ENCODE measurements at places on chromosomes 1 and 21.
A peak's percentile ranks its signal among the peaks of the same experiment; 100 is the strongest.

GRCh38 chr1:87329051-87329525 is 408 bp downstream of the LMO4 start:
- DNase-seq: peak; percentile 22

GRCh38 chr21:45990741-45991605 is 9.4 kb downstream of the COL6A1 start:
- no peak for DNase-seq

DNA sequence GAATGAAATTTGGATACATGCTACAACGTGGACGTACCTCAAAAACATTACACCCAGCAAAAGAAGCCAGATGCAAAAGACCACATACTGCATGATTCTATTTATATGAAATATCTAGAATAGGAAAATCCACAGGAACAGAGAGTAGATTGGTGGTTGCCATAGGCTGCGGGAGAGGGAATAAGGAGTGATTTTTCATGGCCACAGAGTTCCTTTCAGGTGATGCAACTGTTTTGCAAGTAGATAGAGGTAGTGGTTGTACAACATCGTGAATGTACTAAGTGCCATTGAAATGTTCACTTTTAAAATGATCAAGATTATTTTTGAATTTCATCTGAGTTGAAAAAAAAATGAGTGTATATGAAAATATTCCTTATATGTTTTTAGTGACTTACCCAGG is 115.3 kb upstream of the RUNX1 start:
- DNase-seq: no peak

DNA sequence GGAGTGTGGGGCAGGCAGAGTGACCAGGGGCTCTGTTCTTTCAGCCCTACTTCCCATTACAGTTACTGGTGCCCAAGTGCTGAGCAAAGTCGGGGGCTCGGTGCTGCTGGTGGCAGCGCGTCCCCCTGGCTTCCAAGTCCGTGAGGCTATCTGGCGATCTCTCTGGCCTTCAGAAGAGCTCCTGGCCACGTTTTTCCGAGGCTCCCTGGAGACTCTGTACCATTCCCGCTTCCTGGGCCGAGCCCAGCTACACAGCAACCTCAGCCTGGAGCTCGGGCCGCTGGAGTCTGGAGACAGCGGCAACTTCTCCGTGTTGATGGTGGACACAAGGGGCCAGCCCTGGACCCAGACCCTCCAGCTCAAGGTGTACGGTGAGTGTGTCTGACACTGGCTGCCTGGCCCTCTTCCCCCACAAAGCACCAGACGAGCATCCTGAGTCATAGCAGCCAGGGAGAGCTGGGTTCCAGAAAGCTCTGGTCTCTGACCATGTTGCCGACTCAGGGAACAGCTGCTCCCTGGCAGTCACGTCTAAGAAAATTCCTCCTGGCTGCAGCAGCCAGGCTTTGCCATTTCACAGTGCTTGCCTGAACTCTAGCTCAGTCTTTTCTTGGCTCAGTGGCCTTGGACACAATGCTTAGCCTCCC is 3.3 kb downstream of the SLAMF8 start:
- no peak for DNase-seq

DNA sequence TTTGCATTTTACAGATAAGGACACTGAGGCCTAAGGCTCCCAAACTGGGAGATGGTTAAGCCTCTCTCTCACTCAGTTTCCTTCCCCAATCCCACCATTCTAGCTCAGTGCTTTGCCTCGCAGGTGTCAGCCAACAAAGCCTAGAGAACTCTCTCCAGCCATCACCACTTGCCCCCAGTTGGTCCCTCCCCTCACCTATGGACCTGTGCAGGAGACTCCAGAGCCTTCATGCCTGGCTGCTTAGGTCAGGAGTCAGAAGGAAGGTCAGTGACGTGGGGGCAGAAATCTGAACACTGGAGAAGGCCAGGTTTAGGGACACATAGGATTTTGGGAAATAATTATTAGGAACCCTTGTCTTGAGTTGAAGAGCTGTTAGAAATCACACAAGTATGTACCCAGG is 295.3 kb downstream of the PTPRU start:
- peak; percentile 3 for DNase-seq

- DNase-seq: no peak
These were observed 20.3 kb downstream of the CD1B start for GRCh38 chr1:158311066-158311465.

DNA sequence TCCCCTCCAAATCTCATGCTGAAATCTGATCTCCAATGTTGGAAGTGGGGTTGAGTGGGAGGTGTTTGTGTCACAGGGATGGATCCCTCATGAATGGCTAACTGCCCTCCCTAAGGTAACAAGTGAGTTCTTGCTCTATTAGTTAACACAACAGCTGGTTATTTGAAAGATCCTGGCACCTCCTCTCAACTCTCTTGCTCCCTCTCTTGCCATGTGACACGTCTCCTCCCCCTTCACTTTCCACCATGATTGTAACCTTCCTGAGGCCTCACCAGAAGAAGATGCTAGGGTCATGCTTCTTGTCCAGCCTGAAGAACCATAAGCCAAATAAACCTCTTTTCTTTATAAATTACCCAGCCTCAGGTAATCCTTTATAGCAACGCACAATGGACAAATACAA is 28.5 kb downstream of the DENND2C start:
- DNase-seq: no peak

GRCh38 chr1:35637401-35637809 is 3.9 kb downstream of the PSMB2 start:
- DNase-seq: peak; percentile 32

- DNase-seq: peak; percentile 87
These were observed at the start of gene SNIP1 for GRCh38 chr1:37553927-37554808. Gene SNIP1 (minus strand): TSS chr1:37554293. CDS start chr1:37554229, 64 bp downstream.

- DNase-seq: no peak
These were observed 12.7 kb upstream of the HEYL start for GRCh38 chr1:39652105-39652504.

DNA sequence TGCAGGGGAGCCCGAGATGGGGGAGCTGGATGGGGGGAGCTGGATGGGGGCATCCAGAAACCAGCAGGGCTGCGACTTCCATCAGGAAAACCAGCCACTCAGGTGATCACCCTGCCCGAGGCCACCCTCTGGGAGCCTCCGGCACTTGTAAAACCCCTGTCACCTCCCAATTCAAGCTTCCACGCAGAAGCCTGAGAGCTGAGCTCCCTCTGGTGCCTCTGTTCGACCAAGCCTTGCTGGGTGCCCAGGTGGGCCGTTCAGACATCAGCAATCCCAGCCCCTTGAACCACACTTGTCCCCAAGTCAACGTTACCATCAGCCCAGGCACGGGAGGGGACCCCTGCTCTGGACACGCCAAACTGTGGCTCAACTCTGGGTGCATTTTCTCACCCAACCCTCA is 59.6 kb downstream of the MEGF6 start:
- no peak for DNase-seq

DNA sequence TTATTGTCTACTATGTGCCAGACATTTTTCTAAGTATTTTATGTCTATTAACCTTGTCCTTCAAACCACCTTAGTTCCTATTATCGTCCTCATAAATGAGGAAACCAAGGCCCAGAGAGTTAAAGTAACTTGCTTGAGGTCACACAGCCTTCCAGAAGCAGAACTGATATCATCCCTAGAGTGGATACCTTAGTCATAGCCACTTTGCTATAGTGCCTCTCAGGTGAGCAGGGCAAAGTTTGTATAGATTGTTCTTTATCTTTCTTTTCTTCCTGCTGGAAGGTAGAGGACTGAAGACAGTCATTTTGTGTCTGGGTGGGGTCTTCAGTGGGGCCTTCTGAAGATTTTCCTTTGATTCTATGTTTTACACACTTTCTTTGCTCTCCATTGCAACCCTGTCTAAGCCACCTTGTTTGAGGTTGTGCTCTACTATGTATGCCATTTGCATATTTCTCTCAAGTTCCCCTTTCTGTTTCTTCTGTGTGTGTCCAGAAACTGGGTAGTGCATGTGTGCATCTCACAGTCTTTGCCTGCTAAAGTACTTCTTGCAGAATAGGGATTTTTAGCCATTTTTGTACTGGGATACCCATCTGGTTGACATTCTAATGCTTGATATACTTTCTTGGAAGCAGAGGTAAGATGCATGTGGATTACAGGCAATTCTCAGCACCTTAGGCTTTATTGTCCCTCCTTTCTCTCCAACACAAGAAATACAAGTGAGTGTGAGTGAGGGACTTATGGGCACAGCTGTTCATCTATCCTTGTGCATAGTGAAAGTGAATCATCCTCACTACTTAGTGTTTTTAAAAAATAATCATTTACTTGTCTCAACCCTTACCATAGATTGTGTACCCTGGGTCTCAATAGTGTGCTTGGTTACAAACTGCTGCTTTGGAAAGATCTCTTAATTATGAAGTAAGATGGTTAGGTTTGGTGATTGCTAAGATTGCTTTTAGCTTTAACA is 207.6 kb upstream of the HMCN1 start:
- DNase-seq: no peak

- DNase-seq: no peak
These were observed 189.2 kb upstream of the VAMP3 start for GRCh38 chr1:7581754-7582459.

DNA sequence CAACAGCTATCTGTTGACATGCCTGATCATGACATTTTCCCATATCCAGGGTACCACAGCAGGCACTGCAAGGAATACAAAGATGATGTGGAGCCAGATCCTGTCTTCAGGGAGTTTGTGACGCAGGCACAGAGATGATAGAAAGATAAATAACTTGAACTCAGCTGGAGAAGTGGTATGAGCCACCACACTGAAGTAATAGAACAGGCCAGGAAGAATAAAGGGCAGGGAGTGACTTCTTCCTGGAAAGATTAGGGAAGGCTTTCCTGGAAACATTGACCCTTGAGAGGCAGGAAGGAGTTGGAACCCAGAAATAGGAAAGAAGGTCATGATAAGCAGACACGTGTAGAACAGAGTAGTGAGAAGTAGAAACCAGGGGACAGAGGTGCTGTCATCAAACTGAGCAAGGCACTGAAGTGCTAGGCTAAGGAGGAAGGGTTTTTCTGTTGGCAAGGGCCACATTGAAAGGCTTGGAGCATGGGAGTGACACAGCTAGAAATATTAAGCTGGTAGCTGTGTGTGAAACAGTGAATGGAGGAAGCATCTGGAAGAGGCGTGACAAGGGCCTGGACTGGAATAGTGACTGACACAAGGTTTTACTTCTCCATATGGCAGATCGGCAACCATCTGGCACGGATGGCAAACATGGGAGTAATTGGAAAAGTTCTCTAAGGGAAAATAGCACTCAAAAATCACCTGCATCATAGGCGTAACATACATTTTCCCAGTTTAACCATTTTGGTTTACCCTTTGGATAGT is 68.4 kb downstream of the AK5 start:
- DNase-seq: no peak

DNA sequence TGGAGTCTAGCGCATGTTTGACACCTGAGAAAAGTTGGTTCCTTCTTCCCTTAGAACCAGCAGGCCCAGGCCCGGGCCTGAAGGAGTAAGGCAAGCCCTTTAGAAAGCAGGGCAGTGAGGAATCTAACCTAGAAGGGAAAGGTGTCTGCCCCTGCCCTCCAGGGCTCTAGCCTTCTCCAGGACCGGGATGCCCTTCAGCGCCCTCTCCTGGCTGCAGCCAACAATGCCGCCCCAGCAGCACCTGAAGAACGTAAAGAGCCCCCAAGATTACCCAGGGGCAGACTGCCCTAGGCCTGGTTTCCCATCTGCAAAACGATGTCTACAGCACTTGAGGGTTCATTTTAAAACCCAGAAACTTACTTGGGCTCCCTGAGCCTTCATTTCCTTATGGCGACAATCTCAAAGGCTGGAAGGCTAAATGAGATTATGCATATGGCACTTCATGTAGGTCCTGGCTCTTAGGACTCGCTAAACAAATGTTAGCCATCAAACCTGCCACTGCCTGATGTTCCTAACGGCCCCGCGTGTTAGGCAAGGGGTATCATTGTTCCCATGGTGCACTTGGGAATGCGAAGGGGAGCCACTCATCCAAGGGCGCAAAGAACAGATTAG is 106.7 kb upstream of the KLHDC7A start:
- no peak for DNase-seq

GRCh38 chr21:29072873-29073221 is 601 bp downstream of the CCT8 start:
- no peak for DNase-seq

DNA sequence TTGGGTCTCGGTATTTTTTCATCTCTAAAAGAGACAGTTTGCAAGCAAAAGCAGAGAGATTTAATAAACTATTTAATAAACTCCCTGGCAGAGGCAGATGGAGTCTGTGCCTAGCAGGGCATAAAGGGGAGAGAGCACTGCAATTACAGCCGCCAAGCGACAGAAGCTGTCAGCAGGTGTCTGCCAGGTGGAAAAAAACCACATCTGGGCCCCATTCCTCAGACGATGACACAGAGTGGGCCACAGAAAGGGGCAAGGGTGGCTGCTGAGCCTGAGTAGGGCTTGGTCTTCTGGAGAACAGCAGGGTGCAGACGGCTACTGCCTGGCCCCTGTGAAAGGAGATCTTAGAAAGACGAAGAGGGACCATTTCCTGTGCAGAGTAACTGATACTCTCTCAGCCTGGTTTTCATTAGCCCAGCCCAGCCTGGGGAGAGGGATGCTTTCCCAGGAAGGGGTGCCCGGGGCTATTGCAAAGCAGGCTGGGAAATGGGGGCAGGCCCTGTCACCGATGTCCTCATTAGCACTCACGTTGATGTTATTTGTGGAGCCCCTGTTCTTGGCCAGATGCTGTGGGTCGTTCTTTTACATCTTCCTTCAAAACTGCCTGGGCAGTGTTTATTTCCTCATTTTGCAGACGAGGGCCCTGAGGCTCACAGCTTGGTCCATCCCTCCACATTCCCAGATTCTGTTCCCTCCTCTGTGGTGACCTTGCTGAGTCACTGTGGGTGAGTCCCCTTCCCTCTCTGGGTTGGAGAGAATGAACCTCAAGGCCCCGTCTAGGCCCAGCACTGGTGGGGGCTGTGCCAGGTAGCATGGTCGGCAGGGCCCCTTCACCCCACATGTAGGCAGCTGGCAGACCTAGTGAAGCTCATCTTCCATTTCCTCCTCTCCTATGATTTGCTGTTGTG is 472.7 kb downstream of the PTPRU start:
- no peak for DNase-seq

DNA sequence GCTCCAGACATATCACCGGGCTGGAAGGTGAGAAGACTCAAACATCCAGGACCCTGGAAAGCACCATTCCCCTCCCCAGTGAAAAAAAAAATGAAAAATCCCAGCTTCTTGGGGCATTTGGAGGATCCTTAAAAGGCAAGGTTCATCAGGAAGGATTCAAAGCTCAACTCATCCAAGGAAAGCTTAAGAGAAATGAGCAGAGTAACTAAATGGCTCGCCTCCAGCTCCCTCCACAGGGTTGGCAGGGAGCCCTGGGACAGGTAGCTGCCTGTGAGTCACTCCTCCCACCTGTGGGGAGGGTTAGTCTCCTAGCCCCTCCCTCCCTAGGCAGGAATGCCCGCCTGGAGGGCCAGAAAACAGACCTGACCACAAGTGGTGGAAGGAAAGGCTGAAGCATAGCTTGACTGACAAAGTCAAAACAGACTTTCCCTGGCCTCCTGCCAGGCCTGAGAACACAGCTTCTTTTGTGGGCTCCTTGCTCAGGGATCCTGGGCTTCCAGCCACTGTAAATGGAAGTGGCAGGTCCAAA is 712 bp upstream of the LAMB3 start:
- DNase-seq: no peak

DNA sequence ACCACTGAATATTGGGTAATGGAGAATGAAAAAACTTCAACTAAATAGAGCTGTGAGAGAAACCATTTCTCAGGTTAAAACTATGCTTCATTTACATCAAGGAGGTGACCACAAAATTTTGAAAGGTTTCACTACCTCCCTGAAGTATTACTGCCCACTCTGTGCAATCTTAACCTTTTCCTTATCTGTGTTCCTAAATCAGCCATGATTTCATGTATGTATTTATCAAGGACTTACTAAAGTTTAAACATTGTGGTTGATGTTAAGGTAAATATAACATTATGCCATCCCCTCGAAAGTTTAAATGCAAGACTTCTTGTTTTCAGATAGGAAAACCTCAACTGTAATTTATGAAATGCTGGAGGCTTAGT is 84.4 kb downstream of the CLEC20A start:
- DNase-seq: no peak
